ENCODE measurements at places on chromosomes 5 and 9.

- no peak for DNase-seq
Observed at GRCh38 chr5:150746-151145, 40.5 kb upstream of the LRRC14B start.

DNA sequence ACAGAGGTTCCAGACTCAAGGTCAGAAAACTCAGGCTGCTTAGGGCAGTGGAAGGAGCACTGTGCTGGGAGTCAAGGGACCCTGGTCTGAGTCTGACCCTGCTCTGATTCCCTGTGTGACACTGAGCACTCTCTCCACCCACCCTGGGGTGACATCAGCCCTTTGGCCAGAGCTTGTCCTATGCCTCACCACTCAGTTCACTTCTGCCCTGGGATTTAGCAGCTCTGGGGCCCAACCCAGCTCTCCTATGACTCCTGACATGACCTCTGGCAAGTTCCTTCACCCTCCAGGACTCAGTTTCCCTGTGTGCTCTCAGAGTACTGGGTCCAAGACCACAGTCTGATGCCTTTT is 63.9 kb downstream of the FAM114A2 start:
- no peak for DNase-seq

GRCh38 chr9:98770717-98771116 is 25.6 kb downstream of the ANKS6 start:
- no peak for DNase-seq

- no peak for DNase-seq
Observed at GRCh38 chr9:96363175-96363967, 20.1 kb downstream of the SLC35D2 start.

DNA sequence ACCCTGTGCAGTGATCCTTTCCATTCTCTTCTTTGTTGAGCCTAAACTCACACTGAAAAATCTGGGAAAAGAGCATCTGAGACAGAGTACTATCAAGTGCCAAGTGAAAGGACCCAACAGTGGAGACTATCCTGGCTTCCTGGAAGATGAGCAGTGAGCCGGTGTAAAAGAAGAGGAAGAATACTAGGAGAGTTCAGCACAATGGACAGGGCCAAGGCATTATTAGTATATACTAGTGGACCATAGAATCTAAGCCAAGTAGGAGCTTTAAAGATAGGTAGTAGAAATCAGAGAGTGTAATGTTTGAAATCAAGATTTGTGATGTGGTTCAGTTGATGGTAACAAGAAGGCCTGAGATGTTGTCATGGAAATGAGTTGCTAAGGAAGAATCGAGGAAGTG is 140.8 kb downstream of the CAMK4 start:
- DNase-seq: no peak

DNA sequence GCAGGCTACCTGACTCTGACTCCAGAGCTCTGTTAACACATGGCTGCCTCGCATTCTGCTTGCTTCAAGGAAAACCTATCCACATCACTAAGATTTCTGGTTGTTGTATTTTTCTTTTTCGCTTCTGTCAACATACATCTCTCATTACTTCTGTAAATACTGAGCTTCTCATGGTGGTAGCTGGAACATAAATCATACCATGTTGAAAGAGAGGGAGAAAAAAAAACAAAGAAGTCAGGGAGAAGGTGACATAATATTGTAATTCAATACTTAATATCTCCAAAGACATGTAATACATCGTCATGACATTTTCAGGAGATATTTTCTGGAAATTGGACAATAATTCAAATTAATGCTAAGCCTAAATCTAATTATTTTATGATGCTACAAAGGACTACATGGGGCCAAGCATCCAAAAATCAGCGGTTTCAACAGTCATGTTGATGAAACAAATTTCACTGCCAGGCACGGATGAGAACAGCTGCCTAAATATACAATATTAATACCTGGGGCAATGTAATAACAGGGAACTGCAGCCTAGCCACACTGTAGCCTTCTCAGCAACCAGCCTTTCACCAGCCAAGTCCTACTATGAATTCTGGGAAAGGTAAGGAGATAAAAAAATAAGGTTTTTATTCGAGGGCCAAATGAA is 332.0 kb downstream of the TRIM32 start:
- no peak for DNase-seq

DNA sequence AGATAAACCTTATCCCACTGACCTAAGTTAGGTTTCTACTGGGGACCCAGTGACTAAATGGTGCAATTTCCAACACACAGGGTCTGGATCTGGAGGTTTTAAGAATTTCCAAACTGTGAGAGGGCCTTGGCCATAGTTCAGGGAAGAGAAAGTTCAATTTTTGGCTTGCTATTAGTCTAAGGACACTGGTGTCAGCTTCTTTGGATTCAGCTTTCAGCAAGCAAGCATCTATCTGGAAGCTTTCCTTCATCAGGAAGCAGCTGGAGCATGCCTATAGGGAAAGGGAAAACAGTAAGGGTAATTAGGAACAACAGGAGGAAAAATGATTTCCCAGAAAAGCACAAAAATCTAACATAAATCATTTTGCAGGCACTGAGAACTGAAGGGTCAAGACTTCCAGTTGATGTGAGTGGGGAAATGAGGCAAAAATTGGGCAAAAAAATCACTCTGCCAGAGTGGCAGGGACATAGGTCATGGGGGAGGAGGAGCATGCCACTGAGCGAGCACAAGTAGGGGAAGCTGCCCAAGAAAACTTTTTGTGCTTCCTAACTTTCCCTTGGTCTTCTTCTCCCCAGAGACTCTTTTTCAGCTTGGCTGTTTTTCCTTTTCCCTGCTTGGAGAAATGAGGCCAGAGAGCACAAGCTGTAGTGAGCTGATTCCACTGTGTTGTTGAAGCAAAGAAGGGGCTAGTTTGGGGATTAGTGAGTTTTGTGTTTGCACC is 299.6 kb downstream of the FGF10 start:
- no peak for DNase-seq

- no peak for DNase-seq
Observed at GRCh38 chr5:134509308-134510040, 16.0 kb upstream of the JADE2 start.

- DNase-seq: no peak
Observed at GRCh38 chr5:81855591-81855990, 104.7 kb upstream of the SSBP2 start.

DNA sequence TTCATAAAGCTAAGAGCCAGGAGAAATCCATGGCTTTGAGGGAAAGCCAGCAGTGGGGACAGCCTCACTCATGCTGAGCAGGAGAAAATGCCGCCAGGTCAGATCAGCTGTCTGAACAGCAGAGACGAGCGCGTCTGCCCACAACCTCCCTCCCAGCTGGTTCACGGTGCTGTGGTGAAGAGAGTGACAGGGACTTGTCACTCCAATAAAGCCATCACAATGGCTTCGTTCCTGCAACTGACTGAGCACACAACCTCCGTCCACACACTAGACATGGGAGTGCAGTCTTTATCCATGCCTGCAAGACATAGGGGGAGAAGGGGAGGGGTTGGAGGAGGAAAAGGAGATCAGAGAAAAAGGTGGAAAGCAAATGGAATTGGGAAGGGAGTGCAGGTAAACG is 206.9 kb downstream of the GABBR2 start:
- DNase-seq: no peak

- DNase-seq: no peak
Observed at GRCh38 chr9:72509635-72510034, 11.8 kb upstream of the TMC1 start.

DNA sequence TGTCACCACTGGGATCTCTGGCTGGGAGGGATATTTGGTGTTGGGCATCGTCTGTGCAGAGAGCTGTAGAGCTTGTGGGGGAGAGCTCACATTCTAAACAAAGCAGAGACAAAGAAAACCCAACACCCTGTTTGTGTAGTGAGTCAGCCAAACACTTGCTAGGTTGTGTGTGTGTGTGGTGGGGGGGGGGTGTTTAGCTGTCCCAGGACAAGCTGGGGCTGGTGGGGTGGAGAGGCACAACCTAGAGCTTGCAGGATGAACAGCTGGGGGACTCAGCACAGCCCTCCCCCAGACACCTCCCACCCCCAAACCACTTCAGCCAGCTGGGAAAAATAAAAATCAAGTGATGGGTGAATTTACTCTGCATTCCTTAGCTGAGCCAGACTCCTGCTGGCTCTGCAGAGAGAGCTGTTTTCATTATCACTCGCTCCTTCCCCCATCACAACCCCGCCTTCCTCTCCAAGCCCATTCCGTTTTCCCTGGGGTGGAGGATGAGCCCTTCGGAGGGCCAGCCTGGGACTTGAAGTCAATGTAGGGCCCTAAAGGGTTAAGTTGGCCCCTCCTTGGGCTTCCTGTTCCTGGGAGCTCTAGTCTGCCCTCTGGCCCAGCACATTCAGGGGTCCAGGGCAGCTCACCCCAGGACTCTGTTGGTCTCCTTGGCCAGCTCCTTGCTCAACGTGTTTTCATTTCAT is 2.6 kb downstream of the OLFML2A start:
- DNase-seq: no peak

DNA sequence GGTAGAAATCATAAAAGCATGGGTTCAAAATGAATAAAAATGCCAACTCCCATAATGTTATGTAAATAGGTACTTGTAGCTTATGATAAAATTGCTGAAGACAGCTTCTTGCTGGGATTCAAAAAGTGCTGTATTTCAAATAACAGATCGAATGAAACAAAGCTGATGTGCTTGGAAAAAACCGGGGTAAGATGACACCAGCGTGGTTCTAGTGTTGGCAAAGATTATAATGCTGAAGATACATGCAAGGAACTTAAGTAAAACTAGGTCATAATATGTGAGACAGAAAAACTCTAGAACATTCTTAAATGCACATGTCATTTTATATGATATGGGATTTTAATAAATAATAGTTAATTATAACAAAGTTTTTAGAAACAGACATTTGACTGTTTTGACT is 44.4 kb upstream of the APC start:
- no peak for DNase-seq

- DNase-seq: peak; percentile 14
Observed at GRCh38 chr5:159337016-159337955, 7.0 kb upstream of the IL12B start.

- no peak for DNase-seq
Observed at GRCh38 chr5:74633695-74634094, 6.8 kb downstream of the ENC1 start.

- DNase-seq: no peak
Observed at GRCh38 chr9:126524353-126525077, 89.2 kb upstream of the LMX1B start.

GRCh38 chr5:40681363-40682153 is 1.8 kb downstream of the PTGER4 start:
- no peak for DNase-seq

- no peak for DNase-seq
Observed at GRCh38 chr9:72203205-72203803, 54.1 kb downstream of the GDA start.

GRCh38 chr9:114746591-114747346 is 59.1 kb downstream of the TNFSF15 start:
- DNase-seq: no peak

DNA sequence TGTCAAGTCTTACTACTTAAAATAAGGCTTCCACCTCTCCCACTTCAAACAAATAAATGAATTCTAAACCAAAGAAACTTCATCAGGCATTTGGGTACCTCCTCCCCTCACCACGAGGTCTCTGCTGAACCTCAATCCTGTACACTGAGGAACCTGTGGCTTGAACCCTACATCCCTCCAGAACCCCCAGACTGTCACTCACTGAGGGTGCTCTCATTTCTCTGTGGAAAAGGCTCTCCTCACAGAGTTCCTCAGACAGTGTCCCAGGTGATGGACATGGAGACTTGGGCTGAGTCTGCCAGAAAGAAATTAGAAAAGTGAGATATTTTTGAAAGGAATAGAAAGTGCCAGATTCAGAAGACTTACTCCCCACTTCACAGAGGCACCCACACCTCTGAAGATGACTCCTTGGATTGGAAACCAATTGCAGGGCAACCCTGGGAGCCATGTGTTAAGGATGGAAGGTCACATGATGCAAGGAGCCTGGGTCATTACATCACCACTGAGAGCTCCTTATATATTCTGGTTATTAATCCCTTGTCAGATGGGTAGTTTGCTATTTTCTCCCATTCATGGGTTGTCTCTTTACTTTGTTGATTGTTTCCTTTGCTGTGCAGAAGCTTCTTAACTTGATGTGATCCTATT is 19.8 kb downstream of the MLANA start:
- DNase-seq: no peak

GRCh38 chr5:175895686-175896102 is 24.3 kb downstream of the CPLX2 start:
- DNase-seq: peak; percentile 13

DNA sequence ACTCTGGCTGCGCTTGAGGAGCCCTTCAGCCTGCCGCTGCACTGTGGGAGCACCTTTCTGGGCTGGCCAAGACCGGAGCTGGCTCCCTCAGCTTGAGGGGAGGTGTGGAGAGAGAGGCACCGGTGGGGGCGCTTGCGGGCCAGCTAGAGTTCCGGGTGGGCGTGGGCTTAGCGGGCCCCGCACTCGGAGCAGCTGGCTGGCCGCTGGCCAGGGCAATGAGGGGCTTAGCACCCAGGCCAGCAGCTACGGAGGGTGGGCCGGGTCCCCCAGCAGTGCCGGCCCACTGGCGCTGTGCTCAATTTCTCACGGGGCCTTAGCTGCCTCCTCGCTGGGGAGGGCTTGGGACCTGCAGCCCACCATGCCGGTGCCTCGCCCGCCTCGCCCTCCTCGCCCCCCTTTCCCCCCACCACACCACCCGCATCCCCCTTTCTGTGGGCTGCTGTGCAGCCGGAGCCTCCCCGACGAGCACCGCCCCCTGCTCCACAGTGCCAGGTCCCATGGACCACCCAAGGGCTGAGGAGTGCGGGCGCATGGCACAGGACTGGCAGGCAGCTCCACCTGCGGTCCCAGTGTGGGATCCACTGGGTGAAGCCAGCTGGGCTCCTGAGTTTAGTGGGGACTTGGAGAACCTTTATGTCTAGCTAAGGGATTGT is 954.5 kb downstream of the DTWD2 start:
- DNase-seq: no peak

GRCh38 chr9:91760906-91761305 is 189.1 kb downstream of the ROR2 start:
- no peak for DNase-seq

- no peak for DNase-seq
Observed at GRCh38 chr5:179251276-179251969, 93.8 kb downstream of the ADAMTS2 start.

DNA sequence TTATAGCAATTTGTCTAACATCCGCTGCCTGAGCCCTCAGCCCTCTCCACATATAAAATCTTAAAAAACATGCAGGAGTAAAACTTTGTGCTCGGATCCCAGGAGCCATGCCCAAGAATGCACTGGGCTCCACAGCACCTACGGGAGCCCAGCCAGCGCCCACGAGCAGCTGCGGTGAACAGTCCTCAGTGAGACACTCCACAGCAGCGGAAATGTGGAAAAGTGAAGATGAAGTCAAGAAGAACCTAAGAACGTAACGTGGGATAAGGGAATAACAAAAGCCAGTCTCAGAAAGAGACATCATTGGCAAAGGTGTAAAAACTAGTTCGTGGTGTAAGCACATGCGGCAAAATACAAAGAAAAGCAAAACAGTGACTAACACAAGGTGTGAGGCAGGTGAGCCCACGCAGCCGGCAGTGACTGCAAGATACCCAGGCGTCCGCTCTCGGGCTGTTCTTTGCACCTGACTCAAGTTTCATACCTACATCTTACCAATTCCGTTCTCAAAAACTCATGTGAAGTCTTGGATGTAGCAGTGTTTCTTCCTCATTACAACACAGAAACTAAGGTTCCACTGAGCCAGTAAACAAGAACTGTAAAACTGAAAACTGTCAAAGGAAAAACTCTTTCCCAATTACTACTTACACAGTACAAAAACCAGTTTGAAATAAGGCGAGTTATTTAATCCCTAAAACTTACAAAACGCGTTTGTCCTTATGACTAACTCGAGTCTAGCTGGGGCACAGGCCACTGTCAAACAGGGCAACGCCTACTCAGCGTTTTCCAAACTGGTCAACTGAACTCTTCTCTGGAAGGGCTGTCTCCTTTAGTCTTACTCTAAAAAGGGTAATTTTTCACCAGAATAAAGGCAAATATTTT is 1.7 kb downstream of the CAMSAP1 start:
- no peak for DNase-seq

All from stimulated activated CD8-positive, alpha-beta memory T cell treated with anti-CD3 and anti-CD28 coated beads, Interleukin-2, amount 100 ng/mL, for 1 hour (primary cell).